ENCODE measurements at places on chromosomes 7 and 10.
A peak's percentile ranks its signal among the peaks of the same experiment; 100 is the strongest.

- DNase-seq: no peak
Measured at GRCh38 chr7:79933144-79933543, 201.5 kb upstream of the GNAI1 start.

GRCh38 chr10:118971876-118972275, 57.6 kb upstream of the NANOS1 start:
- no peak for DNase-seq

DNA sequence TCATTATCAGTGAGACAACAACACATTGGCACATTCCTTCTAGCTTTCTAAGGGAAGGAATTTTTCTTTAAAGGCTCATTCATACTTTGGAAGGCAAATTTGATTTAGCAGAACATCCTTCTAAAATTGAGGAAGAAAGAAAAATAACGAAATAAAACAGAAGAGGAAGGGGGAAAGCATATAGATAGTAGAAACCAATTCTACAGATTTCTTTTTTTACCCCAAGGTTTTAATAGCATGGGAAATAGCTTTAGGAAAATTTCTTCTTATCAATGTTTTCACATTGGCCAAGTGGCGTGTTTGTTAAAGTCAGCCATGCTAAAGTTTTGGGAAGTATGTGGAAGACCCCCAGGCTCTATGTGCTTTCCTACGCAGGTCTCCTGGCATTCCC, 35.7 kb downstream of the MACROH2A2 start:
- DNase-seq: no peak

DNA sequence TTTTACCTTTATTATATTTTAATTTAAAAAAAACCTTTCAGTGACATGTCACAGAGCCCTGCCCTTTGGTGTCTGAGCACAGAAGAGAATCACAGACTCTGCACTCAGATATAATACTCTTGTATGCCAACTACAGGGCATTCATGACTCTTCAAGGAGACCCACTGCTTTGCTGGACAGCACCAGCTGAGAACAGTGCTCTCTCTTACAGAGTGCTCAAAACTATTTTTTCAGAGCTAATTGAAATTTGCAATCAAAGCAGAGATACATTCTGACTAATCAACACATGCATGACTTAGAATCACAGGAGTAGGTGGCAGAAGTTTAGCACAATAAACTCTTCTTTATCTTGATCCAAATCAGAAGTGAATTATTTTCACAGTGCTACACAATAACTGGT, 99.1 kb downstream of the OSBPL3 start:
- no peak for DNase-seq

DNA sequence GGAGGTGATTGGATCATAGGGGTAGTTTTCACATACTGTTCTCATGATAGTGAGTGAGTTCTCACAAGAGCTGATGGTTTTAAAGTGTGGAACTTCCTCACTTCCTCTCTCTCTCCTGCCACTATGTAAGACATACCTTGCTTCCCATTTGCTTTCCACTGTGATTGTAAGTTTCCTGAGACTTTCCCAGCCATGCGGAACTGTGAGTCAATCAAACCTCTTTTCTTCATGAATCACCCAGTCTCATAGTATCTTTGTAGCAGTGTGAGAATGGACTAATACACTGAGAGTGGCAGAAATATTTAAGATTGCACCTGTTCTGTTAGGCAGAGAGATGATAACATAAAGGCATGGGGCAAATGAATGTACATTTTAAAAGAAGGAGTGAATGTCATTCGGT, 507.8 kb downstream of the SORCS3 start:
- no peak for DNase-seq

GRCh38 chr7:1156782-1157535, 3.0 kb downstream of the ZFAND2A start:
- peak; percentile 56 for DNase-seq

- peak; percentile 12 for DNase-seq
Measured at GRCh38 chr10:63376560-63377304, 89.0 kb downstream of the JMJD1C start.

GRCh38 chr10:124001391-124002148, 91.8 kb downstream of the CHST15 start:
- DNase-seq: no peak

- DNase-seq: no peak
Measured at GRCh38 chr10:129415215-129416140, 51.6 kb upstream of the MGMT start.

- DNase-seq: no peak
Measured at GRCh38 chr10:8085251-8085650, 30.8 kb downstream of the GATA3 start.

DNA sequence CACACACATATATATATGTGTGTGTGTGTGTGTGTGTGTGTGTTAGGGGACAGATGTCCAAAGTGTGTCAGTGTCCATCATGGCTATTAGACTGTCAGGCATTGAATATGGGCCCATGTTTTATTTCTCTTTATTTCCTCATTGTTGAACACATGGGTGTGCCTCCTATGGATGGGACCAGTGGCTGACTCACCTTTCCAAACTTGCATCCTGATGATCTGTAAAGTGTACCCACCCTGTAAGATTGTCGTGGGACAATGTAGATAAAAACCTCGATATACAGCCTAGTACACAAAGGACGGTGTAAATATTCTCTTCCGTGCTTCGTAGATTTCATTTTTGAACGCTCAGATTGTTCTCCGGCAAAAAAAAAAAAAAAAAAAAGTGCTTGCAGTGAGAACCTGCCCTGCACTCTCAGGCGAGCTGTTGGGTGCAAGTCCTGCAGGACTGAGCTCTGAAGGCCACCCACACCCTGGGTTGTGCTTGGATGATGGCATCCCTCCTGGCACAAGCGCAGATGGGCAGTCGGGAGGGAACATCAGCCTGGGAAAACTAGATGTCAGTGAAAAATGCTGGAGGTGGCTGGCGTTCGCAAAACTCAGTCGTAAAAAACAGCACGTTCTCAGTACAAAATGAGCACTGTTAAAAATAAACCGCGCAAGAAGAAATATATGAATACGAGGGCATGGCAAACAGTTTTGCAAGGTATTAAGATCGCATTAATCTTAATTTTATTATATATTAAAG, 166.9 kb downstream of the CUX1 start:
- no peak for DNase-seq

GRCh38 chr7:98000356-98000755, 10.4 kb upstream of the OCM2 start:
- DNase-seq: no peak

DNA sequence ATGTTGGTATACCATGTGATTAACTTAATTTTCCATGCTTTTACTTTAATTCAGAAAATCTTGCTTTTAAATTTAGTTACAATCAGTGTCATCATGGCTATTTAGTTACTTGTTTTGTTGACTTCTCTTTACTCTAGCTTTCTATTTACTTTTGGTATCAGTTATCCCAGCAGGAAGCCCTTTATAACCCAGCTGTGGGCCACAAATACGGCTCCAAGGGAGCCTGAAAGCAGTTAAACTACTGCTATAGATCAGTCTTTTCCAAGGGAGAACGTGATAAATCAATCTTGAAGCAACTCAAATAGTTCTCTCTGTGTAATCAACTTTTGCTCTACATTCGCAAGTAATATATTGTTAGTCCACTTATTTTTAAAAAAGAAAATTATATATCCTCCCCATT, 287.4 kb downstream of the CACNA2D1 start:
- DNase-seq: no peak

DNA sequence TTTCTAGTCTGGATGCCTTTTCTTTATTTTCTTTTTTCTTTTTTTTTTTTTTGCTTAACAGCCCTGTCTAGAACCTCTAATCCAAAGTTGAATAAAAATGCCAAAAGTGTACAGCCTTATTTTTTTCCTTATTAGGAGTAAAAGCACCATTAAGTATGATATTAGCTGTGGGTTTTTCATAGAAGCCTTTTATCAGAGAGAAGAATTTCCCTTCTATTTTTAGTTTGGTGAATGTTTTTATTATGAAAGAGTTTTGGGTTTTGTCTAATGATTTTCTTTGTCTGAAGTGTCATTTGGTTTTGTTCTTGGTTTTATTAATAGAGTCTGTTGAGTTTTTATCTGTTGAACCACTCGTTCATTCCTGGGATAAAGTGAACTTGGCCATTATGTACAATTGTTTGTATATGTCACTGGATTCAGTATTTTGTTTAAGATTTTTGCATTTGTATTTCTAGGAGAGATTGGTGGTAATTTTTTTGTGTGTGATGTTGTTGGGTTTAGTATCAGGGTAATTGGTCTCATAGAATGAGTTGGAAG, 49.5 kb downstream of the PALS2 start:
- no peak for DNase-seq

GRCh38 chr10:31706464-31707092, 222.1 kb downstream of the ARHGAP12 start:
- DNase-seq: no peak

DNA sequence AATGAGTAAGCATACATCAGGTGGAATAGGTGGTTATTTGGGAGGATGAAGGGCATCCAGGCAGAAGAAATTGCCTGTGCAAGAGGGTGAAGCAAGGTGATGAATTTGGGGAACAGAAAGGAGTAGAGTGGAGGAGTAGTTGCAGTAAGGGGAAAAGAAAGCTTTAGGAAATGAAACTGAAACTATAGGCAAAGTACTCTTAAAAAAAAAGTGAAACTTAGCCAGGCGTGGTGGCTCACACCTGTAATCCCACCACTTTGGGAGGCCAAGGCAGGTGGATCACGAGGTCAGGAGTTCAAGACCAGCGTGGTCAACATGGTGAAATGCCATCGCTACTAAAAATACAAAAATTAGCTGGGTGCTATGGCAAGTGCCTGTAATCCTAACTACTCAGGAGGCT, 17.6 kb downstream of the NUP205 start:
- no peak for DNase-seq

DNA sequence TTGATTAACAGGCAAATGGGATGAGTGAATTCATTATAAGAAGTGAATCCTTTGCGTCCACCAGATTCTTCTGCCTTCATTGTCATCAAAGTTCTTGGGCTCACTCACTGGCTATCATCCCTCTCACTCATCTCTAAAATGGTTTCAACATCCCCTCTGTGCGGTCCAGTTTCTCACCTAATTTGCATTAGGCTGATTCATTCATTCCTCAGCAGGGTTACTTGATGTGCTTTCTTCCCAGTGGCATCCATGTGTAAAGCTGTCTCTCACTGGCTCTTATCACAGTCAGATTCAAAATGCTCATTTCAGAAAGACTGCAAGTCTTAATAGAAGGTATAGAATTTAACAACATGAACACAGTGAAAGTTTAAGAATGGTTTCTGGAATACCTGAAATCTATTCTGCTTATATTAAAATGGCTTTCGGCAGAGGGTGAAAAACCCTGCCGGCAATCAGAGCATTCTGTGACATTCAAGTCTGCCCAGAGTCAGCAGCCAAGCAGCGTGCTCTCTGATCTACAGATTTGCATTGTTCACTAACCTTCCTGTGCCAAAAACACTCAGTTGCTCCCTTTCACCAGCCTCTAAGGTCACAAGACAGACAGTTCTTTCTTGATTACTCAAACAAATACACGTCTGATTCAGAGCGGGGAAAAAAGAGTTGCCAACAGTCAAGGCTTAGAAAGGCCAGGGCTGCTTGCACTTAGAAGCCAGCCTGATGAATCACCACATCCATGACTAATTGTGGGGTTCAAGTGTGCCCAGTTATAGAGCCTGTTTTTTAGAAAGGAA, 106.7 kb downstream of the TES start:
- DNase-seq: peak; percentile 69

DNA sequence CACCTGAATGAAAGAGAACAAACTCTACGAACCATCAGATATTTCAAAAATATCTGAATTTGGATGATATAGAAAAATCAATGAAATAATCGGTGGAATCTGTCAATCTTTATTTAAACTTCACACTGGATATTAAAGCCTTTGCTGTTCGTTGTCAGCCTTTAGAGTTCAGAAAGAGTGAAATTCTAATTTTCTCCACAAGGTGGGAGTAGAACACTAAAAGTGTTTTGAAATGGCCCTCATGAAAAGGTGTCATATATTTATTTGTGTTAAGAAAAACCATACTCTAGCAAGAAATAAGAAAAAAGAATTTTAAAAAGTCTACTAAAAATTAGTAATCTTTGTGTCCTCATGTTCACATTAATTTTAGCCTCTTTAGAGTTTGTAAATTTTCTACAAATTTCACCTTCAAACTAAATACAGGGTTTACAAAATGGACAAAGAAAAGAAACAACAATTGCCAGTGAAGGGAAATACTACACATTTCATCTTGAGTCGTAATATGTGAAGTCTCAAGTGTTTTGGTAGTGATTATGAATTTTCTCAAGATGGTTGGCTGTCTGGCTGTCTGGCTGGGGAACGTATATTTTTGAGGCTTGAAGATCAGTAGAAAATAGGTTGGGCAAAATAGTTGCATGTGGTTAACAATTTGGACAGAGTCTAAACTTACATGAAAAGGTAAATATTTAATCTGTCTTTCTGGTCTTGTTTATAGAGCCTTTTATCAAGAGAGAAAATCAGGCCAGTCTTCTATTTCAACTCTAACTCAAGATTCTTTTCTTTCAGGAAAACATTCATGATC, 43.7 kb downstream of the DNAJB9 start:
- peak; percentile 23 for DNase-seq

DNA sequence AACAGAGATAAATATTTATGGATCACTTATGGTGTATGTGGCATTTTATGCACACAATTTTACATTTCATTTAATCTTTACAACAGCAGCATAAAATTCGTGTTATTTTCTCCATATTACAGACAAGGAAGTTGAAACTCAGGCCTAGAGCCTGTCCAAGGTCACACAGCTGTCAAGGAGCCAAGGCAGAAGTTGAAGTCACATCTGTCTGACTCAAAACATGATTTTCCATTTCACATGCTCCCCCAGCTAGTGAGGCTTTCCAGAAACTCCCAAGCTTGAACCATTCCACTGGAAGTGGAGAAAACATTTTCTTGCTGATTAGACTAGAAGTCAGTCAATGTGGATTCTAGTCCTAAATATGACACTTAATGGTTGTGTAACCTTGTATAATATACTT, 110.5 kb downstream of the HECTD2 start:
- DNase-seq: no peak

- no peak for DNase-seq
Measured at GRCh38 chr10:71638064-71638821, 81.3 kb downstream of the C10orf105 start.

DNA sequence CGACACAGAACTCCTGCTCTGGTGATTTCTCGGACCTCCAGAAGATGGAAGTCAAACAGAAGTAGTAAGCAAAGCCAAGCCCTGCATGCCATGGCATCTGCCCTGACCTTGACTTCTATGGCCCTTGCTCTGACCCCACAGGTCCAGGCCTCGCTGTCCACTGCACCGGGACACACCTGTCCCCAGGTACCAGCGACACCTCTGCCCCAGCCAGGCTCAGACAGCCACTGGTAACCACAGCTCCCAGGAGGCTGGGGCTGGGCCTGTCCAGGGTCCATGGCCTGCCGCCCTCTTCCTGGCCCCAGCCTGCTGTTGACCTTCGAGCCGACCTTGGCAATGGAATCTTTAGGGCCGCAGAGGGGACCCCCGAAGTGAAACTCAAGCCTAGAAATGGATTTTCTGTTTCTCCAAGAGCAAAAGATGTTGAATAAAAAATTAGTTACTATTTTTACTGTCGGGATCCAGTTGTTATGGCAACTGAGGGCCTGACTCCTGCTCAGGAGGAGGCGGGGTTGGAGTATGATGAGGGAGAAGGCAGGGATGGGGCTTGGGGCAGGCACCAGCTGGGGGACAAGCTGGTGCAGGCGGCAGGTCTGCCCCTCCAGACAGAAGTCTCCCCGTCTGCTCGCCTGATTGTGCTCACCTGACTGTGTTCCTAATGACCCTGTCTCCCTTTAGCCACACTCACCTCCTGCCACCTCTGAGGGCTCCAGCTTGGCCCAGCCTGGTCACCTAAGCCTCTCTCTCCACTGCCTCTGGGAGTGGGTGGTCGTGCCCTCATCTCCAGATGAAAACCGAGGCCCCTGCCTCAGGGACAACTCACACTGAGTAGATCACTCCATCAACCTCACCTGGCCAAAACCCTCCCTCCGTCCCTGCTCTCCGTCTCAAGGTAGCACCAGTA, 4.1 kb upstream of the MMD2 start:
- no peak for DNase-seq

GRCh38 chr10:124653811-124654651, 90.1 kb downstream of the FAM53B start:
- no peak for DNase-seq

All from AG08396 (cell line).